ENCODE measurements at places on chromosomes 12 and 14.

DNA sequence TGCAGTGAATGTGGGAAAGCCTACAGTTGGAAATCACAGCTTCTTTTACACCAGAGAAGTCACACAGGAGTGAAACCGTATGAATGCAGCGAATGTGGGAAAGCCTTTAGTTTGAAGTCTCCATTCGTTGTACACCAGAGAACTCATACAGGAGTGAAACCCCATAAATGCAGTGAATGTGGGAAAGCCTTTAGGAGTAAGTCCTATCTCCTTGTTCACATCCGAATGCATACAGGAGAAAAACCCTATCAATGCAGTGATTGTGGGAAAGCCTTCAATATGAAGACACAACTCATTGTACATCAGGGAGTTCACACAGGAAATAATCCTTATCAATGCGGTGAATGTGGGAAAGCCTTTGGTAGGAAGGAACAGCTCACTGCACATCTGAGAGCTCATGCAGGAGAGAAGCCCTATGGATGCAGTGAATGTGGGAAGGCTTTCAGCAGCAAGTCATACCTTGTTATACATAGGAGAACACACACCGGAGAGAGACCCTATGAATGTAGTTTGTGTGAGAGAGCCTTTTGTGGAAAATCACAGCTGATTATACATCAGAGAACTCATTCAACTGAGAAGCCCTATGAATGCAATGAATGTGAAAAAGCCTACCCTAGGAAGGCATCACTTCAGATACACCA, 24.6 kb downstream of the ZNF26 start:
- no peak for DNase-seq

DNA sequence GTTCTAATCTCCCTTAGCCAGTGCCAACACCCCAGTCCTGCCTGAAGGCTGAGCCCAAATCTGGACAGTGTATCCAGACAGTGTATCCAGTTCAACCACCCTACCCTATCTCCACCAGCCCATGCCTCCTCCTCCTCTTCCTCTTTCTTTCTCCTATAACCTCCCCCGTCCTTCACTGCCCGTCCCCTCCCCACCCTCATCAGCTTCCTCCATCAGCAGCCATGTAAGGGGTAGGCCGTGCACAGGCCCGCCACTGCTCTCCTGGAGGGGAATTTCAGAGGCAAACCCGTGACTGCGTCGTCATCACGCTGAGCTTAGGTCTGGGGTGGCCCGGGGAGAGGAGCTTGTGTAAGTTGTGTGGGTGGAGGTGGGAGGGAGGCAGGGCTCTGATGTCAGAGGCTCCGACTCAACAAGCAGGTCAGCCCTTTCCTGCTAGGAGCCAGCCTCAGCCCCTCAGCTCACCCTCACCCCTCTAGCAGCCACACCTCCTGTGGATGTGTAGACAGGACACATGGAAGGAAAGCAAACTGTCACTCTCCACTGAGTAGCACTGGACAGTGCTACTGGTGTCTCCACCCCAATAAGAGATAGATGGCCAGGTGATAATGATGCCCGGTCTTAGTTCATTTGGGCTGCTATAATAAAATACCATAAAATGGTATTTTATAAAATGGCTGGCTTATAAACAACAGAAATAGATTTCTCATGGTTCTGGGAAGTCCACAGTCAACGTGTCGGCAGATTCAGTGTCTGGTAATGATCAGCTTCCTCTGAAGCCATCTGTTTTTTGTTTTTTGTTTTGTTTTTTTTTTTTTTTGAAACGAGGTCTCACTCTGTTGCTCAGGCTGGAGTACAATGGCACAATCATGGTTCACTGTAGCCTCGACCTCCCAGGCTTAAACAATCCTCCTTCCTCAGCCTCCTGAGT, 50.5 kb downstream of the IRF2BPL start:
- DNase-seq = peak; percentile 87

DNA sequence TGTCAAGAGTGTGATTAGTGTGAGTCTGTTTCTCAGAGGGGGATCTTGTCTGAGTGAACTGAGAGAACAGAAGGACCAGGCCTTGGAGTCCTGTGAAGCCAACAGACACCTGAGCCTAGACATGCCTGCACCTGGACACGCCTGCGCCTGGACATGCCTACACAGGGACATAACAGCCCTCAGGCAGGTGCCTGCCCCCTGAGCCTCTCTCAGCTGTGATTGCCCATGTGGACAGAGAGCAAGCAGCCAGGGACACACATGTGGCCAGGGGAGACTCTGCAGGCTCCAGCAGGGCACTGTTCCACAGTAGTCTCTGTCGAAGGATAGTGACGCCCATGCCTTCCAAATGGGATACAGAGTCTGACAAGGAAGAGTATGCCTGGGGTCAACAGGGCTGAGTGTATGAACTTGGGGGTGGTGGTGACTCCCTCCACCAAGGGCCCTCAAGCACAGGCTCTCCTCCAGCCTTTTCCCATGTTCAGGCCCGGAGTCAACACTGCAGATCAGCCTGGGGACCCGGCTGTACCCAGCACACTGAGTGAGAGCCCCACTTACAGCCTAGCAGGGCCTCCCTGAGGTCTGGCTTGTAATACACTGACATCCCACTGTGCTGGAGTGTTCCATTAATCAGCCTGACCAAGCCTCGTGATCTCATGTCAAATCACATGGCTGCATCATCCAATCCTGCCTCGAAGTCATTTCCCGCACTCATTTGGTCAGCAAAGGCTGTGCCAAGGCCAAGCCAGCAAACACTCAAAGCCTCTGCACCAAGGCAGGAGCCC, 173.0 kb downstream of the CALM1 start:
- DNase-seq = no peak

DNA sequence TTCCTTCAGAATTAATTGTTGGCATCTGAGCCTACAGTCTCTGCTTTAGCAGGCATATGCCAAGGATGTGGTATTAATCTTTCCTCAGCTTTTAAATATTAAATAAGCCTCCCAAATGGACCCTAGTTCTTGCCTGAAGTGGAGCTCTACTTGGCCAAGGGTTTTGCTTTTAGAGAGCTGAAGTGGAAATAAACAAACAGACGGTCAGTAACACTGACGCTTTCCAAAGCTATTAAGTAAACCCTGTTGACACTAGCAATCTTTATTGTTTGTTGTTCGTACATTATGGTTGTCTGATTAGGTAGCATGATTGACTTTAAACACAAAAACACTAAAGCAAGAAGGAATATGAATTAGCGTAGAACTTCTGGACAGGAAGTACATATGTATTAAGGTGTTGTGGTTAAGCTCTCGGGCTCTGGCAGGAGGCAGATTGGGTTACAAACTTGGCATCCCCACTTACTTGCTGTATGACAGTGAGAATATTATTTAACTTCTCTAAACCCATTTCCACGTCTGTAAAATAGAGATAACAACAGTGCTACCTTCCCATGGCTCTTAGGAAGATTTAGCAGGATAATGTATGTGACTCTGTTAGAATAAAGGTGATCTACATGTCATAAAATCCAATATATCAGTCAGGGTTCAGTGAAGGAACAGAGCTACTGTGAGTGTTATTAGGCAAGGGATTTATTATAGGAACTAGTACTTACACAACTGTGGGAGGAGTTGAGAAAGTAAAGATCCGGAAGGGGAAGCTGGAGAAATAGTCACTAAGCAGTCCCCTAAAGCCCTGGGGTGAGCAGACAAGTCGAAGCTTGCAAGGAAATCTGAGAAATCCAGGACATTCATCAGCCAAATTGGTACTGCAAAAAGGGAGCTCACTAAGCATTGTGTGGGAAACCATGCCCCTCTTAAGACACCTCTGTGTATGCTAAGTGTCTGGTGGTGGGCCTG, 92.2 kb upstream of the ATF7IP start:
- no peak for DNase-seq

DNA sequence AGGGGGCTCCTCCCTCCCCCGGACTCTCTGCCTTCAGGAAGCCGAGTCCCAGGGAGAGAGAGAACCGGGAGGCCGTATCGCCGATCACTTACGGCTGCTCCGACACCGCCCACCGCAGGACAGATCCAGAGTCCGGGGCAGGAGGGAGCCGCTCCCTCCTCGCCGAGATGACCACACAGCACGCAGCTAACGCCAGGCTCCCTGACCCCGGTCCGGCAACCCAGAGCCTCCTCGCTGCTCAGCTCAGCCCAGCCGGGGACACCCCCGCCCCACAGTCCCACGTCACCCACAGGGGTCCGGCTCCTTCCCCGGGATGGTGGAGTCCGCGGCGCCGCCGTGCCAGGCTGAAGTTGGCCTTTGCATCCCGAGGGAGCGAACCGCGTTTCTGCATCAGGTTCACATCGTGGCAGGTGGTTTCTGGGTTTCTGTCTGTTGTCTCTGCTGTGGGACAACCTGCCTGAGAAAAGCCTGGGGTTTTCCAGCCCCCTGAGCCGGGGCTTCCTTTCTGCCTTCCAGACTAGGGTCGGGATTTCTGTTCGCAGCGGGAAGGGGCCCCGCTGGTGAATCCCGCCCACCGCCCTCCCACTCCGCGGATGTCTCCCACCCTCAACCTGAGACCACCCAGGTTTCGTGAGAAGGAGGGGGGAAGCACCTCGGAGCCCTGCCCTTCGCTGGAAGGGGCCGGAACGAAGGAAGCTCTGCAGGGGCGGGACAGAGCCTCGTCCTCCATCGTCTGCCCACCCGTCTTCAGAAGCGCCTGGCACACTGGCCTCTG, 61.2 kb downstream of the NOC4L start:
- peak; percentile 69 for DNase-seq

Measured in GM20000 (cell line).